ENCODE measurements at places on chromosomes 3 and 15. TPM values are rescaled to one million over a fixed set of nuclear protein-coding genes. Genes with fewer than 3 reads are reported as not detected.
A peak's percentile ranks its signal among the peaks of the same experiment; 100 is the strongest.

DNA sequence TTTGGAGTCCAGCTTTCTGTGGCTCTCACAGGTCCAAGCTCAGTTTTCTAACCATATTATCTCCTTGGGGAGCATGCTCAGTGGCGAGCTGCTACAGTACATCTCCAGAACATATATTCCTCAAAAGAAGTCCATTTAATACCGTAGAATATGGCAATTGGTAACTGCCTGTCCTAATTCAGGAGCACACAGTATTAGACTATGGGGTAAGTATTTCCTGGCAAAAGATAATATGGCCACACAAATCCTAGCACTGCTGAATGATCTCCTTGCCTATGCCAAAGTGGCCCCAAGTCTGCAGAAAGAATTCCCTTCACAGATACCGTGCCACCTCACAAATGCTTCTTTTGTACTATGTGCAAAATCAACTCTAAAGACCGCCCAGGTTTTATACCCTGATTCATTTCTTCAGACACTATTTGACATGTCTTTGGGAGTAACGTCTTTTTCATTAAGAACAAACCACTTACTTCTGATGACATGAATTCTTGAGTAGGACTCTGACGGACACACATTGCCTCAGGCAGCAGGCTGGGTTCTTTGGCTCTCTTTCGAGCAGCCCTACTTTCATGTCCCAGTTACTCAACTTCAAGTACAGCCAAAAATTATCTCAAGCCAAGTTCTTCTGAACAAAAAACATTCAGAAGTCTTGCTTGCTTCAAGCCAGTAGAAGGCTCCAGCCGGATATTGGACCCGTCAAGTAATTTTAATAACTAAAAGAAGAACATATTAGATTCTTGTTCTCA lies 368.3 kb upstream of the DCBLD2 start:
- DNase-seq: no peak

DNA sequence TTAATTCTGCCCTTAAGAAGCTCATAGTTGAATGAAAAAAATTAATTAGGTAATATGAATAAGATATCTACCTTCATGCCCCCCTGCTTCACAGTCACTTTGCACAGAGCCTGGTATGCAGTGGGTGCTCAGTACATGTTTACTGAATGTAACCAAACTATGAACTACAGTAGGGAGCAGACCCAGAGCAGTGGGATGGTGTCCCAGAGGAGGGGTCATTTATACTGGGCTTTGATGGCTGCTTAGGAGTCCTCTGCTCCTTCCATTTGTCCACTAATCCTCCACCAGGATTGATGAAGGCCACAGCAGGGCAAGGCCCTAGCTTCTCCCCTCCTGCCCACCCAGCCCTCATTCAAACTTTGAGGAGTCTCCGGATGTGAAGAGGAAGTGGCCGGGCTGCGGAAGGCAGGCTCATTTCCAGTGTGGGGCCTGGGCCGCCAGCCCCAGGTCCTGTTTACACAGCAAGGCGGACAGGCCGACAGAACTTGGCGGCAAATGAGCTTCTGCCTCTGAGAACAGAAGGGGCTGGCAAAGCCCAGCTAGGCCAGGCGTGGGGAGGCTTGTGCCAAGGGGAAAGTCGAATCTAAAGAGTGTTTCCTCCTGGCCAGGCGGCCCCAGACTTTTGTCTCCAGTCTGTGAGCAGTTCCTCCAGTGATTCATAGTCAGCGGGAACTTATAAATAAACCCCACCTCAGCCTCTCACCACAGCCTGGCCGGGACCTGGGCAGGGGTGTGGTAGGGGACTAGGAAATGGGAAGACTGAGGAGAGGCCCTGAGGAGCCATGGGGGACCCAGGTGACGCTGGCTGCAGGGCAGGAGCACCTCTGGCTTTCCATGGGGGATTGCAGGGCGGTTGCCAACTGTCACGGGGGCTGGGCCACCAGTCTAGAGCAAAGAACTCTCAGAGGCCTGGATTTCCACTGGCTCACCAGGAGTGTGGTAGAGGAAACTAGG lies 51.6 kb upstream of the LCTL start:
- peak; percentile 97 for DNase-seq

- no peak for DNase-seq
These were observed 22.7 kb downstream of the GOLGA6L2 start for GRCh38 chr15:23424111-23424904.

DNA sequence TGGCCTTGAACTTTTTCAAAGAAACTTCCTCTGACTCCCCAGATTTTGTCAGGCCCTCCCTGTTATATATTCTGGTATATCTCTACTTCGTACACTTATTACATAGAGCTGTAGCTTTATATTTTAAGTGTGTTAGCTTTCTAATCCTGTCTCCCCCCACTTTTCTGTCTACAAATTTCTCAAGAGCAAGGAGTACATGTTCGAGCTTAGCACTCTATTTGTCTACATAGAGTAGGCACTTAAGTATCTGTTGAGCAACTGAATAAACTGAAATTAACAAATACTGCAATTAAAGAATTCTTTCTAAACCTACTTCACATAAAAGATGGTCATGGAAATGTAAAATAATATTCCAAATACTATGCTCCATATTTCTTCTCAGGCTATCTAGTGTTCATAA lies 39.4 kb downstream of the UACA start:
- DNase-seq: no peak

Gene ACVR2B
- 4.9 TPM for total RNA-seq

Gene CATSPER2
- total RNA-seq: 3.8 TPM
